Progenitor cell of endocrine pancreas (in vitro differentiated cells): ENCODE measurements at places on chromosomes 12 and 14. TPM values are rescaled to one million over a fixed set of nuclear protein-coding genes. Genes with fewer than 3 reads are reported as not detected.

Gene CCDC197
- total RNA-seq = not detected in 2 replicates

Gene DCTN2
- 144 and 153 TPM in 2 replicates for total RNA-seq

Gene PTCSC3
- not detected in 2 replicates for total RNA-seq

Gene PAH
- 15.8 and 17.4 TPM in 2 replicates for total RNA-seq

Gene IFI27
- 5.8 and 7.5 TPM in 2 replicates for total RNA-seq

Gene RBP5
- total RNA-seq = 5.8 and 7.6 TPM in 2 replicates

Gene GPR132
- 0.57 and 0.69 TPM in 2 replicates for total RNA-seq

Gene SLC7A7
- total RNA-seq = 6.7 and 7.7 TPM in 2 replicates

Gene SIX1
- total RNA-seq = 0.79 and 1.0 TPM in 2 replicates

Gene ACADS
- 11.7 and 11.8 TPM in 2 replicates for total RNA-seq

DNA sequence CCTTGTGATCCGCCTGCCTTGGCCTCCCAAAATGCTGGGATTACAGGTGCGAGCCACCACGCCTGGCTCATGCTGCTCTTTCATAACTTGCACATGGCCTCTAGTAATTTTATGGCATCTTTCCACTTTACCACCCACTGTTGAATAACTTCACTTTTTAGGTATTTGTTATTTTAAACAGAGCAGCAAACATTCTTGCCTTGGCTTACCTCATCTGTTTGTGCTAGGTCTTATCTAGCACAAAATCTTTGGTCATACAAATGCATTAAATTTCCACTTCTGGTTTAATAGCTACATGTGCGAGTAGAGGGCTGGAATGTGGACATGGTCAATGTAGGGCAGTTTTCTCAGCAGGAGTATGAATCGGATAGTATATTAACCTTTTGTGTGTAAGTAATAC is 38.8 kb upstream of the ATF7IP start:
- no peak for DNase-seq

DNA sequence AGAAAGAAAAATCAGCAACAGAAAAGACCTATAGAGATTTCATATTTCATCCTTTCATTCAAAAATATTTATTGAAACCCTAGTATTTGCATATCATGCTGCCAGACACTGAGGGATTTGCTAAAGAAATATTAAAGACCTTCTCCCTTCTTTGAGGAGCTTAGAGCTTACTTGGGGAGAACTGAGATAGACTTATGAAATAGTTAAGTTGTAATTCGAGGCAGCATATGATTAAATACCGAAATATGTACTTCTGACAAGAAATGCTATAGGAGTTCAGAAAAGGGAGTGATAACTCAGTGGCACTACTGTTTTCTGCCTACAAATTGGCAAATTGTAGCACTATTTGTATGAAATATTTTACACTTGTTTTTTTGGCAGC is 59.1 kb downstream of the PLXNC1 start:
- no peak for DNase-seq

GRCh38 chr14:50859296-50859624 is 12.6 kb upstream of the ABHD12B start:
- no peak for DNase-seq

DNA sequence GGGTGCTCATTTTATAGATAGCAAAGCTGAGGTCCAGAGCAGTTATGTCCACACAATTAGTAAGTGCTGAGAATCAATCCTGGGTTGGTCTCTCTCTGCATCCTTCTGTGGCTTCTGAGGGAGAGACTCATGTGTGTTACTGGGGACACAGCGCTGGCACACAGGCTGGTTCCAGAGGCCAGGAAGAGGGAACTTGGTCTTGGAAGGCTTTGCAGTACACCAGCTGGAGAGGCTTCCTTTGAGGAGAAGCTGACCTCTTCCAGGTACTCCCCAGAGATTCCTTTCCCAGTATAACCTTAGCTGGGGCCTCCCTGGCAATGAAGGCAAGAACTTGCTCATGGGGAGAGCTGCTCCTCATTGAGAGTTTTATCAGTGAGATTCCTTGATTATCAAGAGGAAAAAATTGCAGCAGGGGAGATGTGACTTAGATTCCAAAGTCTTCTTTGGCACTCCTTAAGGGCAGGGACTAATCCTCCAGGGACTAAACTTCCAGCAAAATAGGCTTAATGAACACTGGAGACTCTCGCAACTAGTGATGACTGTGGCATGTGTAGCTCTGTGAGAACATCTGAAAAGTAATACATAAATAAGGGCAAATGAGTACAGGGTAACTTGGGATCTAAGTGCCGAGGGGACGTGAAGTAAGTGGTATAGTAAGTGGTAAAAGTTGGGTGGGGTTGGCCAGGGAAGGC is 13.9 kb upstream of the KRT80 start:
- DNase-seq = no peak

- no peak for DNase-seq
These were observed 118.8 kb downstream of the FOXN3 start for GRCh38 chr14:89298056-89298834.

DNA sequence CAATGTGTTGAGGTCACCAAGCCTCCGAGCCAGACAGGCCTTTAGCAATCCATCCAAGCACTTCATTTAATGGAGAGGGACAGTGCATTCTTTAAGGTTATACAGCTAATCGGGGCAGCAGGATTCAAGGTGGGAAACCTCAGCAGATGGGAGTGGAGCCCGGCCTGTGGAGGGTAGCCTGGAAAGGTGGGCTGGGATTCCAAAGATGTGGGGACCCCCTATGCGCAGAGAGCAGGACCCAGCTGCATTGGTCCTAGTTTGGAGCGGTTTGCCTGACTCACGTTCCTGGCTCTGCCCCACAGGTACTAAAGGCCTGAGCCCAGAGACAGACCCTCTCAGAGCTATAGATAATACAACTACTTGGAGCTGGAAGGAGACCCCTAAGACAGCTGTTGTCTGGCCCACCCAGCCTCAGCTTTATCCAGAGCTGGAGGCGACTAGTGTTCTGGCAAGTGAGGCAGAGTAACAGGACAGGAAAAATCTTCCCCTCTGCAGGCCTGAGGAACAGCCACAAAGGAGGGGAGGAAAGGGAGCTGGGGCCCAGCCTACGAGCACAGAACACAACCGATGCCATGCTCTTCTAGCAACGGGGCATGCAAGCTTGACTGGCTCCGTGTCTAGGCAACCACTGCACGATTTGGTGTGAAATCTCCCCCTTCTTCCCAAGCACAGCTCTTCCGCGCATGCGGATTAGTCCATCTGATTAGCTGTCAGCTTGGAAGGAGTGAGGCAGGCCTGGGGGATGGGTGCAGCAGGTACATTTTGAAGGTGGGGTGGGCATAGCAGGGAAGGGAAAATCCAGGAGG is 1.1 kb upstream of the MYH7 start:
- DNase-seq = peak; percentile 49

- DNase-seq = no peak
These were observed 53.5 kb upstream of the RNU6-8 start for GRCh38 chr14:32256576-32256975.

DNA sequence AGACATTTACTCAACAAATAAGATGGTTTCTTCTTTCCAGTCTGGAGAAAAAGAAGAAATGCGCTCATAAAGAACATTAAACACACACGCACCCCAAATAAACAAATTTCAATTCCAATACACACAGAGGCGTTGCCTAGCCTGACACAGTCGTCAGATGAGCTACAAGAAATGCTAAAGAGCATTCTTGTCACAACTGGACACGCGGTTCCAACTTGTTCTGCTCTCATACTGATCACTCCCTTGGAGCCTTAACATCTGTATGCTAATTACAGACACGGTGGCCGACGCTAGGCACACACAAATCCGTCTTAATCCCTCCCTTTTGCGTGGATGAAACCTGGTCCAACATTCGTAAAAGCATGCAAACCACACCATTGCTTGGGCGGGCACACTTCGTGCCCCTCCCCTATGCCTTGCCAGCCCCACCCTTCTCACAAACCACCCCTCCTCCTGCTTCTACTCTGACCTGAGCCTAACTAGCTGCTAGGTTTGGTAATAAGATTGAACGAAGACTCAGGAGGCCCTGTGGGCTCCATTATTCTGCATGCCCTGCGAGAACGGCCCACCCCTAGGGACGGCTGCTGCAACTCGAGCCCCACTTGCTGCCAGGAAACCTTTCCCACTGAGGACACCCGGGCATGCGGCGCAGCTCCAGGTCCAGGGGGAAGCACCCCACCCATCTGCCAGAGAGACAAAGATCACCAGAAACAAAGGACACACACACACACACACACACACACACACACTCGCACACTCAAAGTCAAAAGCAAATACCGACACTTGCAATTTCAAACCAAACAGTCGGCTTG is 1.2 kb downstream of the KCNK10 start:
- no peak for DNase-seq

DNA sequence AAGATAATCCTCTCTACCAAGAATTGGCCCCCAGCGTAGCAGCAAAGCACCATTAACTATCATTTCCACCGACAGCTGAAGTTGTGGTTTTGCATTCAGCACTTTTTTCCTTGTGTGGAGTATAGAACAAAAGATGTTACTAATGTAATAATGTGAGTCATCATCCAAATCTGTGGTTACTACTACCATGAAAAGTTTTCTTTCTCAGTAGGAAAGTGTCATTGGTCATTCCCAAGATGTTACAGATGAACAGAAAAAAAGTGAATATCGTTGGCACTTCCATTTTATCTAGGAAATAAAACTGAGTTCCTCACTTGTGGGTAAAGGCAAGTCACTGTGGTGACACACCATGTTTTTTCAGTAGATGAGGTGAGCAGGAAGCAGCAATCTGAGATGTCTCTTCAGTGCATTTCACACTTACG is 30.3 kb upstream of the IFNG start:
- no peak for DNase-seq

DNA sequence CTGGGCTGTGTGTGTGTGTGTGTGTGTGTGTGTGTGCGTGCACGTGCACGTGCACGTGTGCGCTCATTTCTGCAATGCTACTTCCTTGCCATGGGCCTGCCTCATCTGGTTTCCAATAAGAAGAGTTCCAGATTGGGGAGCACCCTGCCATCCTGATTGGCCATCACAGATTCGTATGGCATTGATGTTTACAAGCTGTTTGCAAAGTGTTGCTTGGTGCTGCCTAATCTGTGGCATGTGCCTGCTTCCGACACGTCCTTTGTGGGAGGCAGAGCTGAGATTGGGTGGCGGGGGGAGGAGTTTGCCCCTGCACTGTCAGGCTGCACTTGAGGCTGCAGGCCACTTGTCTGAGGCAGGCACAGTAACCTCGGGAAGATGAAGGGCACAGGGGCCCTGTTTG is 39.2 kb downstream of the SAMD4A start:
- no peak for DNase-seq

- no peak for DNase-seq
These were observed 13.1 kb downstream of the NPC2 start for GRCh38 chr14:74480046-74480445.

- DNase-seq = no peak
These were observed 1493.1 kb upstream of the FLRT2 start for GRCh38 chr14:84036840-84037239.

DNA sequence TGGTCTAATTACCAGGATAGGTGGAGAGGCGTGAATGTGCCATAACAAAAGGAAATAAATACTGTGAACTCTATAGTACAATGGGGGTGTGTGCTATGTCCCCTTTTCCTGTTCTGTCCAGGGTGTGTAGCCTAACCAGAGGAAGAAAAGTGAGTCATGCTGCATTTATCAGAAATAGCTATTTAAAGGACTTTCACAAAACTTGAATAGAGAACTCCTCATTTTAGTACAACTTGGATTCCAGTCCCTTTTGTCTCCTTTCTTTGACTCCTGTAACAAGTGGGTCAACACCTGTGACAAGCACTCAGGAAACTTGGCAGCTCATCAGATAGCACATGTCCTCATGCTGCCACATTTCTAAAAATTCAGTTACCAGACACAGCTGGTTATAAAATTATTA is 123.4 kb downstream of the CCDC91 start:
- DNase-seq = no peak

- DNase-seq = no peak
These were observed 382.2 kb downstream of the FUT8 start for GRCh38 chr14:65794674-65795279.

DNA sequence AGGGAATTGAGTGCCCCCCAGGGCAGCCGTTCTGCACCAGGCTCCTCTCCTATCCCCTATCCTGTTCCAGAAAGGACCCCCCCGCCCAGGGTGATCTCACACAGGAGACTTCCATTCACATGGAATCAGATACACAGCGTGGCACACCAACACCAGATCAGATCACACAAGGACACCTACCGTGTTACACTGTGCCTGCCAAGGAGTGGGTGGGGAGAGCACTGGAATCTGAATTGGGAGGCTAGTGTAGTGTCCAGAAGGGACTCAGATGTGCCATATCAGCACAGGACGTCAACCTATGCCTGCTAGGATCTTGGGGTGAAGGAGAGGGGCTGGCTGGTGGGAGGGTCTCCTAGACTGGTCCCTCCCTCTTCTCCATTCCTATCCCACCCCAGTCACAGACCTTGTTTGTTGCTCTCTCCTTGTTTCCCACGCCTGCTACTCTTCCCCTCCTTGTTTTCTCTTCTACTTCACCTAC is 2.3 kb downstream of the PTMS start:
- no peak for DNase-seq

DNA sequence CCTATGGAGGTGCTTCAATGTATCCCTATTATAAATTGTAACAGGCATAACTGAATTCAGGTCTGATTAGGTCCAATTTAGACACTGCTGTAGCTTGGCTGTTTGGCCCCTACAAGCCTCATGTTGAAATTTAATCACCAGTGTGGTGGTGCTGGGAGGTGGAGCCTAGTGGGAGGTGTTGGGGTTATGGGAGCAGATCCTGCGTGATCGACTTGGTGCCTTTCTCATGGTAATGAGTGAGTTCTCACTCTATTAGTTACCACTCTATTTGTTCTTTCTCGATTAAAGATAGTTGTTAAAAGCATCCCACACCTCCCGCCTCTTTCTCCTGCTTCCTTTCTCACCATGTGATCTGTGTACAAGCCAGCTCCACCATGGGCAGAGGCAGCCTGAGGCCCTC is 122.1 kb downstream of the FOXA1 start:
- DNase-seq = no peak

- DNase-seq = no peak
These were observed 246.3 kb downstream of the RGS6 start for GRCh38 chr14:72178517-72178916.

DNA sequence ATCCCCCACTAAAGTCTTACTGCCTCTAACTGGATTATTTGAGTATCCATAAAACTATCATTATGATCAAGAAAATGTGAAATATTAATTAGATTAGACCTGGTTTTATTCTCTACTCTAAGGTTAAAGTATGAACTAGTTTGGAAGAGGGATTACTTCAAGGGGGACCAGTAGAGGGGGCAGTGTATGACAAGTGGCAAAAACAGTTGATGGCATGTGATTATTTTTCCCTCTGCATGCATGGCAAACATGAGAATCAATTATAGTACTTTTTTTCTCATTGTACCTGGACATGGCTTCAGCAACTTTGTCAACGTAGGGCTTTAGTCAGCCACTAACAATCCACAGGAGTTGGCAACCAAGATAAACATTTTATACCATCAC is 145.0 kb upstream of the SLC38A2 start:
- DNase-seq = no peak

DNA sequence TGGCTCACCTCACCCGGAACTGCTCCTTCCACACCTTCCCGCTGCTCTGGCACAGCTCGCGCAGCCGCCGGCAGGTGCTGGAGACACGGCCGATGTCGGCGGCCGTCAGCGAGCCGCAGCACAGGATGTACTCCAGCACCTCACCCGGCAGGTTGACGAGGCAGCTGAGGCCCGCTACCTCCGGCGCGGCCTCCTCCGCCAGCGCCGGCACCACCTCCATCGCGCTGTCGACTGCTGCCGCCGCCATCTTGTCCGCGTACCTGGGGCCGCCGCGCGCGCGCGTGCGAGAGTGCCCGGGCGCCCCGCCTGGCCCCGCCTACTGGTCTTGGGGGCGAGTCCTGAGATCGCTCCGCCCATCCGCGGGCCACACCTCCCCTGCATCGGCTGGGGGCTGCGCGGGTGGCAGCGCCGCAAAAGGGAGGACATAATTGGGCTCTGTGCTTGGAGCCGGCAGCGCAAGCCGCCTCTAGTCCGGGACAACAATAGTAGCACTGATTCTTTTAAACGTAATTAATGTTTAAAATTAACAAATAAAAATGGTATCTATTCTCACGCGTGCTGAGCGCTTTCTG is at the start of gene FBXO21:
FBXO21 (minus strand) TSS at position 261 of the 572 bp plus-strand sequence; CDS start at position 247, 14 bp downstream.
- peak; percentile 91 for DNase-seq
